ENCODE measurements at places on chromosomes 2 and 18.

DNA sequence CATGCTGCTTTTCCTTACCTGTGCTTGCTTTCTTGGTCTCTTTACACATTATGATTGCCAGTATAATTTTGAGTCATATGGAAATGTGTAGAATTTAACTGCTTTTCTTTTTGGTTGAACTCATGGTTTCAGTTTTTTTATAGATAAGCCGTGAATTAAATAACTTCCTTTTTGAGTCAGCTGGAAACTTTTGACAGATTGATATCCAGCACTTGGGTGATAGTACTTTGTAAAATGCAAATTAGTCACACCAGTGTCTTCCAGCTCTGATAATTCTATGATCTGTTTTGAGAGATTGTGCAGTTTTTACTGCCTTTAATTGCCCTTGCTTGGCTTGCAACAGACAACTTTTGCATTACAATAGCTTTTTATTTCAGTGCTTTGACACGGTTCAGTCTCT, 86.4 kb downstream of the NCOA1 start:
- no peak for DNase-seq

GRCh38 chr2:206616151-206616550, 26.1 kb upstream of the FAM237A start:
- peak; percentile 1 for DNase-seq

DNA sequence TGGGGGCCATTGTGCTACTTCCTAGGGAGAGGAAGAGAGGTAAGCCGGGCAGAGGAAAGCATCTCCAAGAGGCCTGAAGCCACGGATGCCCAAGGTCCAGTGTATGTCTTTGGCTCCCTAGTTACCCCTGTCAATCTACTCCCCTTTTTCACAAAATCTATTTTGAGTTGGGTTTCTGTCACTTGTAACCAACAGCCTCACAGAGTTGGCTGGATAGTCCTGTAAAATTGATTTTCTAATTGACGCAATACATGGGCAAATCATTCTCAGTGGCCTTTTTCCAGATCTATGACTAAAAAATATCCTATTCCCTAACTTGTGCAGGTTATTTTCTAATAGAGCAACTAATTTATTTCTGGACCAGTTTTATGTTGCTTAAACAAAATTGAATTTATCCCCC, 168.4 kb downstream of the IRS1 start:
- no peak for DNase-seq

- no peak for DNase-seq
These were observed 1606.4 kb upstream of the ACVR2A start for GRCh38 chr2:146238254-146238966.

DNA sequence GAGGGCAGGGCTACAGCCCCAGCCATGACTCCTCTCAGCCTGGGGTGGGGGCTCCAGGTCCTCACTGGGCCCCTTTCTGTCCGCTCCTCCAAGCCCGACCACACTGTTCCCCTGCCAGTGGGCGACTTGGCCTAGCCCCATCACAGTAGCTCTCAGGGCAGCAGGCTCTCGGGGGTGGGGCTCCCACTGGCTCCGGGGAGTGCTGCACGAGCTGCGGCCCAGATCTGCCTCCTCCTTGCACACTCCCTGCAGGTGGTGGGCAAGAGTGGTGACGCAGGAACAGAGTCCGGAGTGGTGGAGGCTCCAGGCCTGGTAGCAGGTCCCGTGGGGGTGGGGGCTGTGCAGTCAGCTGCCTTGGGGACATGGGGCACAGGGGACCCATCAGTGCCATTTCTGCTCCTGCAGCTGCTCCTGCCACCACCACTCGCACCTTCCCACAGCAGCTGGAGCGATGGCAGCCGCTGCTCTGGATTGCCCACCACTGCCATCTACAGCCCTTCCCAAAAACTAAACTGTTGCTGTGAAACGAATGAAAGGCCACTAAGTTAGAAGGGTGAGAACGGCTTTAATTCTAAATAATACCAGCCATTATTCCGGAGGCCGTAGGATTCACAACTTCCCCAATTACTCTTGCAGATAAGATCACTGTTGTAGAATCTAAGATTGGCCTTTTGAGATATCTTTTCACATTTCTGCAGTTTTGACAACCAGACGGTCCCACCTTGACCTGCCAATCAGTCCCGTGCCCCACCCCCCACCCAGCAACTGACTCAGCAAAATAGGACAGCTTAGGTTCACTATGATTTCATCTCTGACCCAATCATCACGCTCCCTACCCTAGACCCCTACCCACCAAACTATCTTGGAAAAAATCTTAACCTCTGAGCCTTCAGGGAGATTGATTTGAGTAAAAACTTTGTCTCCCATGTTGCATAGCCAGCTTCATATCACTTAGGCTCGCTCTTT, 530.2 kb downstream of the DCC start:
- DNase-seq: no peak

DNA sequence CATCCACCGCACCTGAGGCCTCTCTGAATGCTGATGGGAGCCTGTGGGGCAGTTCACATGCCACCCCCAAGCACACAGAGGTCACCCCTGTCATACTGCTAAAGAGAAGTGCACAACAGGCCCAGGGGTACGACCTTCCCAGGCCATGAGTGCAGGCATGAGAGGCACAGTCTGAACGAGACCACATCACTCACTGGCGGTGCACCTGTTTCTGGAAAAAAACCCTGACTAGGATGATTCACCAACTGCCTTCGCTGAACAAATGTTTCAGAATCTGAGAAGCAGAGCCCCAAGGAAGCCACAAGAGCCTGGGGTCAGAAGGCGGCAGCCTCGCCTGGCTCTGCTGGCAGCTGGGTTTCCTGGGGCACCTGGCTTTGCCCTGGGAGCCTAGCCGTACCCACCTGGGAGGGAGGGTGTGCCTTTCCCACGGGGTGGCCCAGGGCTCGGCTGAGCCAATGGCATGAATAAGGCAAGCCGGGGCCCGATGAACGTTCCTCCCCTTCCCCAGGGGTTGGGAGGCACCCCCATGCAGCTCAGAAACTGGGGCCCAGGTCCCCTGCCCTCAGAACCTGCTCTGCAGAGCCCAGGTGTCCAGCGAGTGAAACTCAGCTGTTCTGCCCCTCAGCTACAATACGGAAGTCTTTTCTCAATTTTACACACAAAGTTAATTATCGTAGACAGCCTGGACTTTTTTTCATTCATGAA, 73.8 kb downstream of the HDAC4 start:
- DNase-seq: no peak

DNA sequence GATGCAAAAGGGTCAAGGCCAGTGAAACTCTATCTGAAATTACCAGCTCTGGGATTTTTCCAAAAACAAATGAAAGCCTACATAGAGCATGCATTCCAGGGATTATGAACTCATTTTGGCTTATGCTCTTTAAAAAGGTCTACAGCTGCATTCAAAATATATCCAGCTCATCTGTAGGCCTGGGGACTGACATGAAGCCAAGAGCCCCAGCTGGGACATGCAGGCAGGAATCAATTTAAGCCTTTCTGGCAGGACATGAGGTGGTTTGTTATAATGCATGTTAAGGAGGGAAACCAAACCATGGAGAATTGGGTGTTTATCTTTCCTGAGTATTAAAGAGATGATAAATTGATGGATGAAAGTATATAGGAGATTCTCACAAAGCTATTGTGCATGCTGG, 164.5 kb downstream of the RBM43 start:
- no peak for DNase-seq

- no peak for DNase-seq
These were observed 50.5 kb downstream of the SLC4A5 start for GRCh38 chr2:74292751-74293150.

GRCh38 chr2:47016172-47016913, 100.7 kb upstream of the MCFD2 start:
- DNase-seq: peak; percentile 60

GRCh38 chr18:2572892-2573291, 1.5 kb downstream of the NDC80 start:
- peak; percentile 17 for DNase-seq

GRCh38 chr2:201280191-201281040, 20.1 kb downstream of the CASP8 start:
- DNase-seq: peak; percentile 47

- DNase-seq: no peak
These were observed 27.8 kb upstream of the RNF125 start for GRCh38 chr18:31990823-31991222.

- no peak for DNase-seq
These were observed 56.1 kb upstream of the NFE2L2 start for GRCh38 chr2:177320596-177320995.

GRCh38 chr2:120509991-120510735, 164.2 kb downstream of the INHBB start:
- no peak for DNase-seq

DNA sequence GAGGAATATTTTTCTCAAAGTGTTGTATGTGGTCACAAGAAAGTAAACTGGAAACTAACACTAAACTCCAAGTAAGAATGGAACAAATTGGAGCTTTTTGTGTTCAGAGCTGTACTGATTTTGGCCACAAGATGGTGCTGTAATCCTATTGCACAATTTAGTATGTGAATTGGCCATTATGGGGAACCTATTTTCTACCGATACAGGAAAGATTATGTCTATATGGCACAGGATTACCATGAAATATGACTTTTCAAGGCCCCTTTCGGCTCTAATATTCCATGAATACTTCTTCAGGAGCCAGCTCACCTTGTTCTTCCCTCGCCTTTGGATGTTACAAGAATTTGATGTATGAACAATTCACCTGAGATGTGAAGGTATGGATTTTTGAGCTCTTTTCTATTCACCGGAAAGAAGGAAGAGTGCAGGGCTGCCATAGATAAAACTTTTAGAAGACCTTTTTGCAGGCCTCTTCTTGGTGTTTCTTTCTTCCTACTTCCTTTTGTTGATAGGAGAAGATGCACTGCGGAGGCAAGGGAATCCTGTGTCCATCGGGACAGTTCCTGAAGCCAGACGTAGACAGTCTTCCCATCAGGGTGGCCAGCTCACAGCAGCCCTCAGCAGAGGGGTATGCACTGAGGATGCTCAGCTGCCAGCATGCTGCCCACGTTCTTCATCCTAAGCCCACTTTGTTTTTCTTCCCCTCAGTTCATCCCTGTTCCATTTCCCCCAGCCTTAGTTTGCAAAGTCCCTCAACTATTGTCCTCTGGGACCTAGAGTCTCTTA, 13.3 kb downstream of the MRPL44 start:
- DNase-seq: peak; percentile 79

DNA sequence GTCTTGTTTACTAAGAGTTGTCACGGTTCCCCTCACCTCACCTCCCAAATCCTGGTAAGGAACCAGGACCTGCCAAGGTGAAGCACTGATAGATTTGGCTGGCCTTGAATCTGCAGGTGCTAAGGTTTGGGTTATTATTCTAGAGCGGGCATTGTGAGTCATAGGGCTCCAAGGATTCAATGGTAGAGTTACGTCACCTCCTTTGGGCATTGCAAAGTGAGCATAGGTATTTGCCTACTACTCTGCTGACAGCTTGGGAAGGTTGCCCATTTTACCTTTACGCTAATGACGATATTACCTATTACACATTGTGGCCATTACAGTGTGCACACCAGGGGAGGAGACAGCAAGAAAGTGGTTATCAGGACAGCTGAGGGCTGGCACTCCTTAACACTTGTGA, 59.3 kb downstream of the SETBP1 start:
- DNase-seq: no peak

- DNase-seq: no peak
These were observed 88.1 kb downstream of the ASXL2 start for GRCh38 chr2:25790074-25790790.

DNA sequence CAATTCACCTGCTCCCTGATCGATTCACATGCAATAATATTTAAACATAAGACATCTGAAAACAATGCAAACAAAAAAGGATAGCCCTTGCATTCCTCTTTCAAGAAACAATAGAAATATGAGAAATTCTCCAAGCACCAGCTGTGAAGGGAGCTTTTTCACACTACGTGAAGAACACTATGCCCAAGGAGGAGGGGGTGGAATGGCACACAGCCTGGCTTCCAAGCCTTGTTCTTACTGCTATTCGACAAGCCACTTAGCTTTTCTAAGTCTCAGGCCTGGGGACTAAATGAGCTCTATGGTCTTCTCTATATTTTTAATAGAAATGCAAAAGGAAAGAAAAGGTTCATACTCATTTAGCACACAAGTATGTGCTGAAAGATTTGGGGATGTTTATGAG, 92.2 kb upstream of the CHRNA1 start:
- no peak for DNase-seq

- DNase-seq: no peak
These were observed 62.0 kb downstream of the SMAD7 start for GRCh38 chr18:48888773-48889080.

- no peak for DNase-seq
These were observed 350.5 kb downstream of the KIAA1328 start for GRCh38 chr18:37179384-37179783.

DNA sequence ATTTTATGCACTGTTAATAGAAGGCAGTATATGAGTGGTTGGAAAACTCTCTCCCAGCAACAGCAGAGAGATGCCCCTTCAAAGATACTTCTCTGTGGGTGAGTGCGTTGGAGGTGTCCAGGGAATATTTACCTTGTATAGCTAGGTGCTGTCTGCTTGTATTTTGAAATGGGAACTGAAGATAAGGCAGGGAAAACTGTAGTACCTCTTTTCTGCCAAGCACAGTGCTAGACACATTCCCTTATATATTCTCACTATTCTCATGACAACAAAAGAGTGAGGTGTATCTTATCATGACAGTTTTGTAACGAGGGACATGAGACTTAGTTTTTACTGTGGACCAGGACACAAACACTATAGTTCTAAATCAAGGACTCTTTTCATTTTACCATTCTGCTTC, 2.1 kb downstream of the TTC39C start:
- no peak for DNase-seq

DNA sequence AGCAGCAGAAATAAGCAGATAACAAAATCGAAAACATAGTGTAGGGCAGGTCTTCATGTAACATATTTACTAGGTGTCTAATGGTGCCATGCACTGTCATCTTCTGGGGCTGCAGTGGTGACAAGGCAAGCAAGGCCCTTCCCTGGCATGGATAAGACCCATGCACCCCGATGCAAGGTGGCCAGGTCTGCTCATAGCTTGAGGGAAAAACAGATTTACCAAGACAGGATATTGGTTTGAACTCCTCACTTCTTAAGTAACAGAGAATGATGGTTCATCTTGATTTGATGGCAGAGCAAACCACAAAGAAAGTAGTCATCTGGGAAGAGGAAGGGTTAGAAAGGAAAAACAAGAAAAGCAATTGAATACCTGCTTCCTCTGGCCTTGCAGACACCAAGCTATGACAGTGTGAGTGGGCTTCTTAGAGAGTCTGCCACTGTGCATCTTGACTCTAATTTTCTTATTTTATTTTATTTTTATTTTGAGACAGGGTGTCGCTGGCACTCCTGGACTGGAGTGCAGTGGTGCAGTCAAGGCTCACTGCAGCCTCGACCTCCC, 35.8 kb upstream of the EML6 start:
- no peak for DNase-seq

GRCh38 chr18:11983592-11983991, 2.3 kb downstream of the IMPA2 start:
- no peak for DNase-seq

GRCh38 chr2:122873951-122874350, 1118.5 kb downstream of the TSN start:
- no peak for DNase-seq

DNA sequence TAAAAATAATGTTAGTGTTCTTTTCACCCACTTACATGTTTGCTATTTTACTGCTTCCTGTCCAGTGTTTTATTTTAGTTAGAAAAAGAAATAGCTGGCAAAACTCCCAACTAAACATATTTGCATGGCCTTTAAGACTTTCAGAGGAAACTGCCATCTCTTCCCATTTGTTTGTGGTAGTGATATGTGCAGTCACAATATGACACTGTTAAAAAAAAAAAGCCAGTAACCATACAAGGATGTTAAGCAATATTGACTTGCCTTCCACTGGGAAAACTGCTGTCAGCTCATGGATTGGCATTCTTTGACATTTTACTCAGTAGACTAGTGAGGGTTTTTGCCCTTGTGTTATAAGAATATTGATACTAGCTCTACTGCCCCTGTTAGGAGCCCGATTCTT, 29.1 kb downstream of the XIRP2 start:
- peak; percentile 2 for DNase-seq

- DNase-seq: no peak
These were observed 217.8 kb upstream of the NXPH2 start for GRCh38 chr2:138997856-138998517.

Data from fibroblast of pulmonary artery (primary cell).